ENCODE measurements at places on chromosomes 5 and 9.

GRCh38 chr9:129778469-129778868 lies 24.5 kb upstream of the TOR1B start:
- no peak for DNase-seq

GRCh38 chr5:169637085-169637548 lies at the start of gene DOCK2:
DOCK2 (plus strand) TSS chr5:169637275; CDS start chr5:169637327, 52 bp downstream.
- peak; percentile 65 for DNase-seq

GRCh38 chr5:77569409-77569808 lies 69.1 kb downstream of the OTP start:
- no peak for DNase-seq

DNA sequence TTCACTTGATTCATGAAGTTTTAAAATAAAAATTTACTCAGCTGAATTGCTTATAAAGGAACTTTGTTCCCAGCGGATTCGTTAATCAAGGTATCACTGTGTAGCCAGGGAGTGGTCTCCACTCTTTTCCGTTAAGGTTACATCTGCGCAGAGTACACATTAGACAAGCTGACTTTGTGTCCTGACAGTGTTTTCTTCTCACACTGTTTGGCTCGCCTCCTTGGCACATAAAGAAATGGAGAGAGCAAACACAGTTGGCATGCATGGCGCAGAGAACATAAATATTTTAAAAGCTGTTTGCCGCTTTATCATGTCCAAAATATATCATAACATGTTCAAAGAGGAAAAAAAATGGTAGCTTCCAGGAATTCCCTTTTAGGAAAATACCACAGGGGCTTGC lies 153.2 kb downstream of the EDIL3 start:
- DNase-seq: no peak

DNA sequence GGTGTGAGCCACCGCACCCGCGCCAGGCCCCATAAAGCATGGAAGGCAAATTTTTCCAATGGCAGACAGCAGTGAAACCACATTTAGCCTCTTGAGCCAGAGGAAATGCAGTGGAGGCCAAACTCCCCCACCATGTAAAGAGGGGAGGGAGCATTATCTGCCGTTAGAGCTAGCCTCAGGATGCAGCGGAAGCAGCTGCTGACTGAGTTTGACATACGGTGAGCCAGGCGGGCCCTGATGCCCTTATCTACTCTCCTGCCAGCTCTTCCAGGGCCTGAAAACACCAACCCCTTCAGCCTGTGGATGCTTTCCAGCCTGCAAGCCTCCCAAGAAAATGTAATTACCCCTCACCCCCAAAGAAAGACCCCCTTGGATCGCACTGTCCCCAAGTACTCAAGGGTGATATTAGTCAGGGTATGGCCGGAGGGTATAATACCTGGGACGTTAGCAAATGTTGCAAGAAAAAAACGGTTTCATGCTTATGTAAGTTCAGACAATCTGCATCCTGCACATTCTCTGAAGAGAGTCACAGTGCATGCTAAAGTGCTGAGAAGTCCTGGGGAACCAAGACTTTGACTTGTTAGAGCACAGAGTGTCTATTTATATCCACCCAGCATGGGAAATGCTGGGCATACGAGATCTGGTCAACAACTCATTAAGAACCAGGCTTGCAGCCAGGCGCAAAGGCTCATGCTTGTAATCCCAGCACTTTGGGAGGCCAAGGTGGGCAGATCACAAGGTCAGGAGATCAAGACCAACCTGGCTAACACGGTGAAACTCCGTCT lies 11.3 kb upstream of the GGTA1 start:
- no peak for DNase-seq

GRCh38 chr9:16417749-16418148 lies 452.7 kb downstream of the BNC2 start:
- DNase-seq: no peak

GRCh38 chr5:40378396-40379177 lies 301.1 kb upstream of the PTGER4 start:
- peak; percentile 42 for DNase-seq

GRCh38 chr5:38494763-38495162 lies 61.7 kb downstream of the LIFR start:
- no peak for DNase-seq

DNA sequence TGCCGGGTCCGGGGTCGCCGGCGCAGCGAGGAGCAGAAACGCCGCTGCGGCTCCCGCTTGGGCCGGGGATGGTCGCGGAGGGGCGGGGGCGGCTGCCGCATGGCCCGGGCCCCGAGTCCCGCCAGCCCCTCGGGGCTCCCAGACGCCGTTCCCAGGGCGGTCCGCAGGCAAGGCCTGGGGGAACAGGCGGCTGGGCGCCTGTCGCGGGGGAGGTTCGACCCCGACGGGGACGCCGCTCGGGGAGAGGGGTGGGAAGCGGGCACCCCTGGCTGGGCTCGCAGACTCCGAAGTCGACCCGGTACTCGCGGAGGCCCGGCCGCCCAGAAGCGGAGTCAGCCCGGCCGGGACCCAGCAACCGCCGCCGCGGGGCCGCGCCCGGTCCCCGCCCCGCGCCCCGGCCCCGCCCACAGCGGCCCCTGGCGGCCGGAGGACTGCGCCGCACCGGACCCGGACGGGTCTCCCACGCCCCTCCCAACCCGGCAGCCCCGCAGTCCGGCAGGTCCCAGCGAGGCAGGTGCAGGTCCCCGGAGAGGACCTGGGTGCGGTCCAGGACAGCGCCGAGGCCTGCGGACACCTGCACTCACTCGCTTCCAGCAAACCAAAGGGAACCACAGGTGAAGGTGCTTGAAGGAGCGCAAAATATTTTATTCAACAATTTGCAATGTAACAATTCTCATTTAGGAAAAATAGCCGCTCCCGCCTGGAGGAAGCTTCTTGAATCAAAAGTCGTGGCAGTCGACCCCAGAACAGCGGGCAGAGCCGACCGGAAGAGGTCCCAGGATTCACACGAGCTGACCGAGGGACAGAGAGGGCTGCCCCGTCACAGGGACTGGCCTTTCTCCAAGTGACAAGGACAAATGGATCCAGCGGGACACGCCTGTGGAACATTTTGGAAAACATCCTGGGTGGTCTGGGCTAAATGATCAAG lies at the start of gene INPP5E:
INPP5E (minus strand) TSS at position 365 of the 928 bp plus-strand sequence. CDS start 426 bp downstream, outside the sequence.
- peak; percentile 77 for DNase-seq

GRCh38 chr9:134962973-134963364 lies 45.3 kb upstream of the FCN1 start:
- no peak for DNase-seq

DNA sequence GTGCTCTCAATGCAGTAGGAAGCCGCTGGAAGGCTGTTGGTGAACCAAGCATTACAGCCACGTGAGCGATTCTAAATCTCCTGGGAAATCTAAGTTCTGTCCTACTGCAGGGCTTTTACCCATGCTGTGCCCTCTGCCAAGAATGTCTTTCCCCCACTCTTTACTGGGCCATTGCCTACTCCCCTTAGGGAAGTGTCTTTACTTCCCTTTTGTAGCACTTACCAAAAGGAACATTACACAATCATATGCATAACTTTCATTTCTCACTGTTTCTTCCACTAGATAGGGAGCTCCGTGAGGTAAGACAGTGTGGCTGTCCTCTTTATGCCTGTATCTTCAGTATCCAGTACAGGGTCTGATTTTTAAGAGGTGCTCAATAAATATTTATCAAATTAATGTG lies 241.7 kb upstream of the NR4A3 start:
- DNase-seq: no peak

- no peak for DNase-seq
These were observed 540.2 kb upstream of the TRPC7 start for GRCh38 chr5:136905571-136905970.

- no peak for DNase-seq
These were observed 47.0 kb downstream of the CXXC5 start for GRCh38 chr5:139695178-139695573.

DNA sequence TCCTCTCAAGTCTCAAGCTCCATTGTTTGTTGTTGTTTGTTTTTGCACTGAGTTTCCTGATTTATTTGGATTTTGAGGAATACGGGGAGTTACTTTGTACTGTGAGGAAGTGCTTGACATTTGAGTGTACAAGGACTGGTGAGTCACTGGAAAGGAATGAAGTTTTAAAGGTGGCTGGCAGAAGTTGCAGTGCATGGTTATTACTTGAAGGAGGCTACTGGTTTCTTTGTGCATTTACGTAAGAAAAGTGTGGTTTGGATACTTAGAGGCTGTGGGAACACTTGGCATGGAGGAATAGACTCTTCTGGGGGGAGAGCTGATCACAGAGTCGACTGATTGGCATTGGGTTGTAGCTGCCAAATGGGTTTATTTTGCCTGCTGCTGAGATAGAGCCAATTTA lies 919.0 kb downstream of the TAF11L14 start:
- DNase-seq: no peak

GRCh38 chr9:99182356-99182755 lies 39.4 kb downstream of the ALG2 start:
- no peak for DNase-seq

- peak; percentile 49 for DNase-seq
These were observed 39.1 kb downstream of the FGD3 start for GRCh38 chr9:92986176-92987119.

GRCh38 chr5:144711172-144711571 lies 540.5 kb downstream of the KCTD16 start:
- no peak for DNase-seq

GRCh38 chr9:126633881-126634558 lies 20.3 kb downstream of the LMX1B start:
- no peak for DNase-seq

DNA sequence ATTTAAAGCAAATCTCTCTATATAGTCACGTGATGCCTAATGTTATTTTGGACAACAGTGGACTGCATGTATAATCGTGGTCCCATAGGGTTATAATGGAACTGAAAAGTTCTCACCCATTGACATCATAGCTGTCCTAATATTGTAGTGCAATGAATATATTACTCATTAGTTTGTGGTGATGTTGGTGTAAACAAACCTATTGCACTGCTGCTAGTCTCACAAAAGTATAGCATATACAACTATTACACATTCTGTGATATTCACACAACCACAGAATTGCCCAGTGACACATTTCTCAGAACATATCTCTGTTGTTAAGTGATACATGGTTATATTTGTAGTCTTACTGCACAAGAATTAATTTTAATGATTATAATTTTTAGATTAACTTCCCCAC lies 37.7 kb downstream of the IPO11 start:
- no peak for DNase-seq

DNA sequence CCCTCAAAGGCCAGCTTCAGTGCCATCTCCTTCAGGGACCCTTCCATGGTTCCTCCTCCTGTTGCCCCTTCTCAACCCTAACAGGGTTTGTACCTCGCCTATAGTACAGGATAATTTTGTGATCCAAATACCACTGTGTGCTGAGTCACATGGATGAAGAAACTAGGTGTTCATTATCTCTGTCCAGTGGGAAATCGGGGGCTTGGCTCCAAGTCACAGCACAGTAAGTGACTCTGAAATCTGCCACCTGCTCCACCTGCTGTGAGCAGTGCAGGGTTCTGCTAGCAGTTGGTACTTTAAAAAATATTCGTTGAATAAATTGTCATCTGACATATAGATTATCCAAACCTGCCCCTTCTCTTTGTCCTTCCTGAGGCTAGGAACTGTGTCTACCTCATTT lies 123.2 kb upstream of the OTULINL start:
- no peak for DNase-seq

GRCh38 chr5:15598294-15598902 lies 98.4 kb downstream of the FBXL7 start:
- DNase-seq: no peak

DNA sequence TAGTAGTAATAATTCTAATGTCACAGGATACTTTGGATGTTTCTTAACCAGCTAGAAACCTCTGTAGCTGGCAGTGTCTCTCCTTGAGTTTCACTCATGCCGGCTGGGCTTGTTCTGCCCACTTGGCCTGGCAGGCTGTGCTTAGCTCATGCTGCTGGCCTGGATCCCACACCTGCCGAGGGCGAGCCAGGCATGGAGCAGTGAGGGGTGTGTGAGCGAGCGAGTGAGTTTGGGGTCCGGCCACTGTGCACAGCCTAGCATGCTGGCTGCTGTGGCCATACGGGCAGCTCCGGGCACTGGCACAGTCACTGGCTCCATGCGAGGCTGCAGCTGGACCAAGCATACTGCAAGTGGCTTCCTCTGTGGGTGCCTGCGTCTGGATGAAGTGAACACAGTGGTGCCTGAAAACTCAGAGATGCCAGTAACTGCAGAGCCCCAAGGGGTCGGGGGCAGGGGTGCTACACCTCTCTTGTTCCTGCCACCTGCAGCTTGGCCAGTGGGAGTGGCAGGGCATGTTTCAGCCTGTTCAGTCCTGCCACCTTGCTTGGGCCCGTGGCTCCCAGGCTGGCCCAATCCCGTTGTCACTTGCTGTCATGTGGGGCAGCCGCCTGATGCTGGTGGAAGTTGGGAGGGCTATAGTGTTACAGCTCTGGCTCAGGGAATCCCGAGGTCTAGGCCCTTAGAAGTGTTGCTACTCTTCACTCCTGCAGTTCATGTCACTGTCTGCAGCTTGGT lies 9.9 kb downstream of the FSD1L start:
- no peak for DNase-seq

- DNase-seq: no peak
These were observed 437.0 kb upstream of the TRPC7 start for GRCh38 chr5:136802383-136802782.

DNA sequence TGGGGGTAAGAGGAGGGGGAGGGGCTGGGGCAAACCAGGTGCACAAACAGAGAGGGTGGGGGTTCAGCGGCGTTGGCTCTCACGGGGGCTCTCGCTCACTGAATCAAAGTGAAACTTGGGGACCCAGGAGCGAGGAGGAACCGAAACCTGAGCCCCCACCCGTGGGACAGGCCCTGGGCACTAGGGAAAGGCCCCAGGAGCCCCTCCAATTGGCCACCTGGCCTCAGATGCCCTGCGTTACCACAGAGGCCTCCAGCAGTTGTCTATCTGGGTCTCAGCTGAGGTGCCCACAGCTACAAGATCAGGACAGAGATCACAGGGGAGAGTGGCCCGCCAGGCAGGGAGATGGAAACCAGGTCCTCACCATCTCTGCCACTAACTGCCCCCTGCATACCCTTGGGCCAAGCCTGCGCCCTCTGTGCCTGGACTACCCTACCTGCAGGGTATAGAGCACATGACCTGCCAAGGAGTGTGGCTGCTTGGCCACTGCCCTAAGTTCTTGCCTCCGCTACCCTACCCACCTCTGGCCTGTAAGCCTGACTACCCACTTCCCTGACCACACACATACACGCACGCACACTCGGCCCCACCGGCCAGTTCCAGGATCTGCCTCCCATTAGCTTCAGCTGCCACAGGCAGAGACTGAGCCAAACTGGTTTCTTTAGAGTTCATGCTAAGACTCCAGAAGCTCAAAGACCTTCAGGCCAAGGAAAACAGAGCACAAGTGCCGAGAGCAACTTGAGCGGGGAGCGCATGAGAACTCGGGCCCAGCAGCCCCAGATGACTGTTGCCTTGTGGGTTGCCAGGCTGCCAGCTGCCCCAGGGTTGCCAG lies 39.9 kb downstream of the PAX5 start:
- no peak for DNase-seq

DNA sequence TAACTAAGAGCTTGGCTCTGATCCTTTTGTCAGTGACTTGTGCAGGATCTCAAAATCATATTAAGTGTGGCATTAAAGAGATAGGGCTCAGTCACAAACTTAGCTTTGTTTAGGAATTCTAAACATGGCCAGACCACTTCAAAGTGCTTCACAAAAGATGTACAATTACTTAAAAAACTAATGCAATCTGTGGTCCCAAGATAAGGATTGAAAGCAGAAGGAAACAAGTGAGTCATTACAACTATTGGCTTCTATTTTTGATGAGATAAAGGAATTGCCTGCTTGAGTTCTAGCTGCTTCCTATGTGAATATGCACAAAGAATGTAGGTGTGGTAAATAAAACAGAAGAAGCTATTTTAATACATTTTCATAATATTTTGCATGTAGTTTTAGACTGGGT lies 44.9 kb upstream of the SLC12A2 start:
- DNase-seq: no peak

- DNase-seq: no peak
These were observed 81.5 kb downstream of the AMBP start for GRCh38 chr9:113996531-113997001.

GRCh38 chr5:115461506-115462290 lies 82.9 kb downstream of the FEM1C start:
- no peak for DNase-seq
